Adrenal gland (tissue), 19 donors: ENCODE measurements at places on chromosomes 16 and 17. TPM values are rescaled to one million over a fixed set of nuclear protein-coding genes. Genes with fewer than 3 reads are reported as not detected.

Gene ITGA3
- 134 TPM for total RNA-seq

- H3K27ac ChIP-seq = no peak overlapping the region
- no peaks in the 10 kb centered on the region for H3K27me3 ChIP-seq
- no peak overlapping the region for H3K4me3 ChIP-seq
These were observed 154.1 kb downstream of the STX8 start for GRCh38 chr17:9421525-9421924.

DNA sequence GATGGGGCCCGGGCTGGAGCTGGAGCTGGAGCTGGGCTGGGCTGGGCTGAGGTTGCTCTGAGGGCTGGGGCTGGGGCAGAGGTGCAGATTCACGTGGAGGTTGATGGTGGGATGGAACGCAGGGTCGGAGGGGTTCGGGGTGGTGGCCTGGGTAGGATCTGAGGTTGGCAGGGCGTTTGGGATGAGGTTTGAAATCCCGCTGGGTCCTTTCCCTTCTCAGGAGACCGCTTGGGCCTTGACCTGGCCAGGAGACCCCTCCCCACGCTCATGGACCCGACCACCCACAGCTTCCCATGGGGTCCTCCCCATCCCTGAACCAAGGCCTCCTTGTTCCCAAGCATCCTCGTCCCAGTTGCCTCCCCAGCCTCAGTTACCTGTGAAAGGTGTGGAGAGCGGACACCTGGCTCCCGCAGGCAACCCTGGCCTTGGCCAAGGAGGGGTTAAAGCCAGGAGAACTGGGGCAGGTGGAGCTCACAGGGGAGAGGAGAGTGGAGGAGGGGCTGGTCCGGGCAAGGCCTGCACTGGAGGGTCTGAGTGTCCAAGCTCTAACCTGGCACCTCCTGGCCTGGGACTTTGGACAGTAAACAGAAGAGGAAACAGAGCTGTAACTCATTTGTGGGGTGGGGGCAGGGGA, at the start of gene ASGR2:
ASGR2 (minus strand) TSS at position 582 of the 634 bp plus-strand sequence. CDS start 582 bp downstream, outside the sequence.
- no peak within 1 kb of the TSS for H3K4me3 ChIP-seq
- H3K27me3 ChIP-seq = no peaks in the 10 kb centered on the region
- H3K36me3 ChIP-seq = no peaks in the 10 kb centered on the region
- DNase-seq = peak; percentile 8
- peak within 1 kb of the TSS; percentile 26 for H3K27ac ChIP-seq

- peaks cover 21% of the 10 kb centered on the region for H3K4me1 ChIP-seq
- H3K36me3 ChIP-seq = peaks cover 55% of the 10 kb centered on the region
- H3K27ac ChIP-seq = no peak overlapping the region
- no peaks in the 10 kb centered on the region for H3K27me3 ChIP-seq
- H3K4me3 ChIP-seq = no peak overlapping the region
- no peak for DNase-seq
These were observed 4.5 kb upstream of the SAMD14 start for GRCh38 chr17:50134206-50135110.

Gene PIK3R5
- total RNA-seq = 12.1 TPM

- no peak for DNase-seq
- no peaks in the 10 kb centered on the region for H3K4me1 ChIP-seq
- no peaks in the 10 kb centered on the region for H3K36me3 ChIP-seq
These were observed 223.4 kb downstream of the HS3ST3A1 start for GRCh38 chr17:13378361-13378760.

Gene FNDC8
- not detected for total RNA-seq

- no peak for DNase-seq
- H3K27ac ChIP-seq = no peak overlapping the region
- no peaks in the 10 kb centered on the region for H3K4me1 ChIP-seq
- no peaks in the 10 kb centered on the region for H3K27me3 ChIP-seq
- no peaks in the 10 kb centered on the region for H3K36me3 ChIP-seq
These were observed 53.9 kb upstream of the MON1B start for GRCh38 chr16:77137045-77137444.

GRCh38 chr17:46045639-46046038, 46.6 kb downstream of the STH start:
- H3K4me1 ChIP-seq = peaks cover 26% of the 10 kb centered on the region
- no peak overlapping the region for H3K27ac ChIP-seq
- H3K4me3 ChIP-seq = no peak overlapping the region
- H3K27me3 ChIP-seq = no peaks in the 10 kb centered on the region
- no peak for DNase-seq

Gene TNS4
- not detected for total RNA-seq

GRCh38 chr17:72658675-72659074, 433.8 kb downstream of the SLC39A11 start:
- H3K27me3 ChIP-seq = no peaks in the 10 kb centered on the region
- H3K27ac ChIP-seq = no peak overlapping the region
- H3K4me1 ChIP-seq = no peaks in the 10 kb centered on the region

DNA sequence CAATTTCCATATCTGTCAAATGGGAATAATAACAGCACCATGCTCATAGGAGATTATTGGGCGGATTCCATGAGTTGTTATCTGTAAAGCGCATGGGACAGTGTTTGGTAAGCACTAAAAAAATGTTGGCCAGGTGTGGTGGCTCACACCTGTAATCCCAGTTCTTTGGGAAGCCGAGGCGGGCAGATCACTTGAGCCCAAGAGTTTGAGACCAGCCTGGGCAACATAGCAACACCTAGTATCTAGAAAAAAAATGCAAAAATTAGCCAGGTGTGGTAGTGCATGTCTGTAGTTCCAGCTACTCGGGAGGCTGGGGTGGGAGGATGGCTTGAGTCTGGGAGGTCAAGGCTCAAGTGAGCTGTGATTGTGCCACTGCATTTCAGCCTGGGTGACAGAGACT, 66.8 kb upstream of the NFAT5 start:
- DNase-seq = no peak
- H3K36me3 ChIP-seq = no peaks in the 10 kb centered on the region
- H3K4me3 ChIP-seq = no peak overlapping the region
- no peak overlapping the region for H3K27ac ChIP-seq
- H3K27me3 ChIP-seq = no peaks in the 10 kb centered on the region

Gene MFAP4
- total RNA-seq = 25.2 TPM

GRCh38 chr16:4694642-4695451, 1.5 kb downstream of the NUDT16L1 start:
- no peaks in the 10 kb centered on the region for H3K36me3 ChIP-seq
- H3K4me3 ChIP-seq = no peak overlapping the region
- H3K4me1 ChIP-seq = peaks cover 27% of the 10 kb centered on the region
- peak; percentile 46 for DNase-seq

- DNase-seq = no peak
- H3K36me3 ChIP-seq = no peaks in the 10 kb centered on the region
- no peaks in the 10 kb centered on the region for H3K27me3 ChIP-seq
- no peaks in the 10 kb centered on the region for H3K4me1 ChIP-seq
- H3K4me3 ChIP-seq = no peak overlapping the region
These were observed 34.8 kb downstream of the ZNF287 start for GRCh38 chr17:16534236-16534635.

DNA sequence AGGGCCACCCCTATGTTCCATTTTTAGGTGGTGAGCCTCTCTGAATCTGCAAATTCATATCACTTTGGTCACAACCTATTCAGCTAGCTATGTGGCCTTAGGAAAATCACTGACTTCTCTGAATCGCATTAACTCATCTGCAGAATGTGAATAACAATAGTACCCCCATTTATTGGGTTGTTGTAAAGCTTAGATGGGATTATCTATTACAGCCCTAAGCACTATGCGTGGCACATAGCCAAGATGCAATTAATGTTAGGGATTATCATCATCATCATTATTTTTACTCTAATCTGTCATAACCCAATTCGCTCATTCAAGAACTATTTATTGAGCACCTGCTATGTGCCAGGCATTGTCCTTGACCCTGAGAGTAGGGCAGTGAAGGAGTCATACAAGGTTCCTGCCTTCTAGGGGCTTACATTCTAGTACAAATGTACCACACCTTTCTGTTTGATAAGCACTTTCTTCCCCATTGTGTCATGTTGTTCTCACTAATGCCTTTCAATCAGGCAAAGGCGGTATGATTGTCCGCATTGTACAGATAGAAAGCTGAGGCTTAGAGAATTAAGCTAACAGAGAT, 38.5 kb downstream of the CHD9 start:
- no peak for DNase-seq
- peaks cover 63% of the 10 kb centered on the region for H3K4me1 ChIP-seq
- H3K27me3 ChIP-seq = no peaks in the 10 kb centered on the region
- no peaks in the 10 kb centered on the region for H3K36me3 ChIP-seq
- peak overlapping the region; percentile 51 for H3K27ac ChIP-seq

DNA sequence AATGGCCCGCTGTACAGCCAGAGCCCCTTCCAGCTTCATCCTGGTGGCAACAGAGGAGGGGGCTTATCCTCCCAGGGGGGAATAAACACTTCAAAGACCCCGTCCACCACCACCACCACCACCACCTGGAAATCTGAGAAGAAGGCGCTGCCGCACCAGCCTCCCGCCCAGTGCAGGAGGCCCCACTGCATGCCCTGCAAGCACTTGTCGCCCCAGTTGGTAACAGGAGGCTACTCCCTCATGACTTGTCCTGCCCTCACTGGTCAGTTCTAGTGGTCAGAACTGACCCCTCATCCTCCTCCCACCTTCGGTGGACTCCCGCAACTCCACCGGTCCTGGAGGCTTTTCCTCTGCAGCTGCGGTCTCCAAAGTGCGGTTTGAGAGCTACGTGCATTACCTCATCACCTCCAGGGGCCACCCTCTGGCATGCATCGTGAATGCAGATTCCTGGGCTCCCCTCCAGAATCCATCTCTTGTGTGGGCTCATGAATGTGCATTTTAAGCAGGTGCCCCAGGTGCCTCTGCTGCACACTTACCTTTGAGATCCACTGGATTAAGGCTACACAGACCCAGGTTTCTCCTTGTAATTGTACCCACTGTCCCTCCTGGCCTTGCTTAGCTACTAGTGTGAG, 71.8 kb downstream of the SRCIN1 start:
- H3K4me3 ChIP-seq = no peak overlapping the region
- H3K27ac ChIP-seq = no peak overlapping the region
- H3K27me3 ChIP-seq = peaks cover 14% of the 10 kb centered on the region
- H3K4me1 ChIP-seq = no peaks in the 10 kb centered on the region

Gene KCTD19
- 0.04 TPM for total RNA-seq

DNA sequence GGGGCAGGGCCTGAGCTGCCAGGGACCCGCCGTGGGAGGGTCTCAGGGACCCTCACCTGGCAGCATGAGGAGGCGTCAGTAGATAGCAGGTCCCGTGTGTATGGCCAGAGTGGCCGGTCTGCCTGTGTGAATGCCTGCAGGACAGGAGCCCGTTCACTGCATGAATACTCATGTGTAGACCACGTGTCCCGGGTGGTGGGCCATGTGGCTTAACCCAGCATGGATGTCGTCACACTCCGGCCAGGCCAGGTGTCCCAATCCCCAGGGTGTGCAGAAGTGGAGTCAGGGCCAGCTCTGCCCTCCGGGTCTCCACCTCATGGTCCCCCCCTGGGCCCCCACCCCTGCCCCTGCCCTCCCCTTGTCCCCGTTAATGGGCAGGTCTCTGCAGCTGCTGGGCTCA, 53.7 kb downstream of the BAHCC1 start:
- H3K4me3 ChIP-seq = no peak overlapping the region
- H3K27me3 ChIP-seq = no peaks in the 10 kb centered on the region
- no peaks in the 10 kb centered on the region for H3K4me1 ChIP-seq
- no peaks in the 10 kb centered on the region for H3K36me3 ChIP-seq
- no peak for DNase-seq
- H3K27ac ChIP-seq = no peak overlapping the region

DNA sequence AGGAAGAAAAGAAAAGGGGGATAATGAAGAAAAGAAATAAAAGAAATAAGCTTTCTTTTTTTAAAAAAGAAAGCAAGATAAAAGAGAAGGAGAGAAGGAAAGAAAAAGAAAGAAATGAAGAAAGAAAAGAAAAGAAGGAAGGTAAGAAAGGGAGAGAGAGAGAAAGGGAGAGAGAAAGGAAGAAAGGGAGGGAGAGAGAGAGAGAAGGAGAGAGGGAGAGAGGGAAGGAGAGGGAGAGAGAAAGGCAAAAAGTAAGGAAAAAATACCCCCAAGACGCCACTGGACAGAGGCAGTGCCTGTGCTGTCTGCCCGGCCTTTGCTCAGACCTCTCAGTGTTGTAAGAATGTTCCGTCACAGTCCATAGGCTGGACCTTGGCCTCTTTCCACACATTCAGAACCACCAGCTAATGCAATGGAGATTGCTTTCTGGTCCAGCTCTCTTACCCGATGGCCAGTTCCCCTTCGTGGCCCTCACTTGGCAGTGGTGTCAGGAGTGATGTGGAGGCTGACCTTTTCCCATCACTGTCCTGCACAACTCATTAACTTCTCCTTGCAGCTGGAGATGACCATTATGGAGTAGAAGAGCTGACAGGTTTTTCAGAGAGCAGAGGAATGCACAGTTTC, 14.3 kb upstream of the HNF1B start:
- no peak overlapping the region for H3K4me3 ChIP-seq
- peaks cover 26% of the 10 kb centered on the region for H3K27me3 ChIP-seq
- DNase-seq = no peak
- no peaks in the 10 kb centered on the region for H3K36me3 ChIP-seq
- H3K27ac ChIP-seq = no peak overlapping the region

DNA sequence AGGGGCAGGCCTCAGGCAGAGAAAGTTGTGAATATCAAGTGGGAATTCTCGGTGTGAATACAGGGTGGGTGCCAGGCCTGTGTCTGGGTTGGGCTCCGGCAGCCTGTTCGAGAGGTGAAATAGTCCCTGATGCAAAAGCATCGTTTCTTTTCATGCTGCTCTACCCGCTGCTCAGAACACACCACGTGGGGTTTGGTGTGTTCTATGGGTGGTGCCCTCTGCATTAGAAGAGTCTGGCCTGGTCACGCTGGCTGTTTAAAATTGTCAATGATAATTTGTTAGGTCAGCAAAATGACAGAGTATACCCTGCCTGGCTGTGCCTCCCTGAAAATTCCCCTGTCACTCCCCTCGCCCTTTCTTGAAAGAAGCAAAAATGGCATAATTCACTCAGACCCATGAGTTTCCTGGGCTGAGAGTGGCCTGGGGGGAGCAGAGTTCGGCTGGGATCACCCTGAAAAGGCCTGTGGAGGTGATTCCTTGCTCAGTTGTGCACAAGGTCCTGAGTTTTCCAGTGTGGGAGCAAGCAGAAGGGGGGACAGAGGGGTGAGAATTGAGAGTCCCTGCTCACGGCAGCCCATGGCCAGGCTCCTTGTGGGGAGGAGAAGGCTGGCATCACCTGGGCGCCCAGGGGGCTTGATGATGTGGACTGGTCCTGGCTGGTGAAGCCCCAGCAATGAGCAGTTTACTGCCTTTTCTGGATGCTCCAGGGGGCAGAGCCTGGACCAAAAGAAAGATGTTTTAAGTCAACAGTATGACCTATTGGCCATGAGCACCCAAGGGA, 3.2 kb downstream of the CACNG5 start:
- H3K27me3 ChIP-seq = peaks cover 26% of the 10 kb centered on the region
- no peak overlapping the region for H3K4me3 ChIP-seq
- no peak overlapping the region for H3K27ac ChIP-seq
- DNase-seq = no peak
- no peaks in the 10 kb centered on the region for H3K4me1 ChIP-seq
